ENCODE measurements at places on chromosomes 6 and 20.

DNA sequence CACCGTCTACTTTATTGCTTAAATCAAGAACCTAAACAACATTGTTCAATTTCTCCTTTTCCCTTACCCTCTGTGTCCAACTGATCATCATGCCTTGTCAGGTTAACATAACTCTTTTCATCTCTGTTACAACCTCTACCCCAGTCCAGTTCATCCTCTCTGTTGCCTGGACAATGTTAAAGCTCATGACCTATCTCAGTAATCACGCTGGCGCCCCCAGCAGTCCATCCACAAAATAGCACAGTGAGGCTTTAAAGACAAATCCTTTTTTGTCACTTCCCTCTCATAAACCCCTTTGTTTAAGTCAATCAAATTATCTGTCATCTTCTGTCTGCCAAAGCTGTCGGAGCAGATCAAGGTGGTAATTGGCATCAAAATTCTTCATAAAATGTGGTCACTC, 140.1 kb downstream of the QKI start:
- DNase-seq, result peak; percentile 37

GRCh38 chr20:37342231-37343177, 3.4 kb upstream of the SRC start:
- no peak for DNase-seq

DNA sequence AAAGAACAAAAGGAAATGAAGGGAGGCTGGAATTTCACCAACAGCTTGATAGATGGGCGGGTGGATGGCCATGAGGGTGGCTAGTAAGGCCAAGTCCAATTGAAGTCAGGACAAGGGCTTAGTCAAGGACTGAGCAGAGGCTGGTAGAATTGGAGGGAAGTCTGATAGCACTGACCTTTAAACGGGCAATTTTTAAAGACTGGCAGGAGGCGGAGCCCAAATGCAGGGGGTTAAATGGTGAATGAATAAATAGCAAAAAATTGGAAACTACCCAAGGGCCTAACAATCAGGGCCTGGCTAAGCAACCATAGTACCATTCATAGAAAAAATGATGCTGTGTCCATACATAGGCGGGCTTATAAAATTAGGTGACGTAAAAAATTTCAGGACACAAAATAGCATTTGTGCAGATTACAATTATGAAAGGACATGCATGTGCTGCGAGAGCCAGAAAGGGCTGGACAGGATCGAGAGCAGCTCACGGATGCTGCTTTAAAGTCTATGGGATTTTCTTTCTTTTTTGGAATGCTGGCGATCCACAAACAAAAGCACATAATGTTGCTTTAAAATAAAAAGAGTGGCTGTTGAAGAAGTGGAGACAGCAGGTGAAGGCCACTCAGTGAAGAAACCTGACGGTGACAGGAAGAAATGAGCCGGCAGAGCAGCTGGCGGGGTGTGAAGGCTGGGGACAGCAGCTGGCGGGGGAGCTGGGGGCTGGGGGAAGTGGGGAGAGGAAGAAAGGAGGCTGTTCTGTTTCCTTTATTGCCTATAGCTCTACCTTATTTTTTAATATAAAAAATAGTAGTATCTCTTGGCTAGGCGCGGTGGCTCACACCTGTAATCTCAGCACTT, 42.8 kb upstream of the TAF8 start:
- DNase-seq, result no peak

GRCh38 chr20:41275301-41275731, 42.2 kb downstream of the ZHX3 start:
- no peak for DNase-seq

GRCh38 chr20:46323557-46323956, 15.3 kb upstream of the CDH22 start:
- no peak for DNase-seq

- no peak for DNase-seq
Measured at GRCh38 chr20:31943052-31943471, 8.8 kb downstream of the PDRG1 start.

- DNase-seq, result no peak
Measured at GRCh38 chr6:131636880-131637792, at the start of gene ENPP3. TSS of gene ENPP3 (plus strand) at chr6:131637302. CDS start at chr6:131637385, 83 bp downstream.

GRCh38 chr6:22300273-22300998, 3.6 kb upstream of the PRL start:
- no peak for DNase-seq

- DNase-seq, result no peak
Measured at GRCh38 chr6:106440546-106440945, 80.0 kb downstream of the CRYBG1 start.

DNA sequence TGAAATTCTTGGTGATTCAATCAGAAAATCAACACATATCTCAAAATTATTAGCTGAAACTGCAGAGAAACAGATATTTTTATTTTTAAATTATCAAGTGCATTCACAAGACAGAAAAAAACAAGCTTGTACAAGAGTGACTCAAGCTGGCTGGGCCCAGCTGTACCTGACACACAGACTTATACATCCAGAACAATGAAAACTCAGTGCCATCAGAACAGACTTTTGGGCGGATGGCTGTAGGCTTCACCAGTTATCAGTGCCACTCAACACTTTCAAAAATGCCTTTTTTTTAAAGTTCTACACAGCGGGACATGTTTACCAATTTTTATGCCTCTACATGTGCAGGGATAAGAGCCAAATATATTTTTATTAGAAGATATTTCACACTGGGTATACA, 102.8 kb downstream of the MYB start:
- no peak for DNase-seq

DNA sequence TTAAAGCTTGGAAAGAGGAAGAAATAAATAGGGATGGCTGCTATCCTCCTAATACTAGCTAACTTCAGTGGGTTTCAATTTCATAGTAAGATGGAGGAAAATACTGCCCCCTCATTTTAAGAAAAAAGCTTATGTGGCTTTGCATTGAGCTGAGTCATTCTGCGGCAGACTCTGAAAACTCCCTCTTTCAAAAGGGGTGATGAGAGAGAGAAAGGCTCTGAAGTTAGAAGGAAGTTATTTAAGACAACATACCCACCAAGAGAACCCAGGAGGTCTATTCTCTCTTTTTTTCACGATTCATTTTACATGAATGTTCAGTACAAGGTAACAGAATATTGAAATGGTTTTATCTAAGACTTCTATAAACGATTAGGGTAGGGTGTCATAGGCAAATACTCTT, 4.5 kb downstream of the PRDM13 start:
- no peak for DNase-seq

DNA sequence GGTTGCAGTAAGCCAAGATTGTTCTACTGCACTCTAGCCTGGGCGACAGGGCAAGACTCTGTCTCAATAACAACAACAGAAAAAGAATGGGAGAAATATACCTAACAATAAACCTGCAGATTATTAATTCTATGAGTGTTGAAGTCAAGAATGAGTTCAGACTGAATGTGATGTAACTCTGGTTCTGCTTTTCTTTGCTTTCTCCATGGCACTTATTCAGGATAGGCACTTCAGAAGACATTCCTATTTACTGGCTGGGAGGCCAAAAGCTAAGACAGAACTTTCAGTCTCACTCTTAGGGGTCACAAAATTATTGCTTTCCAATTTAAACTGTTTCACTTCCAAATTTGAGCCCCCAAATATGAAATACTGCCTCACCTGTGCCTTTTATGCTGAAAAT, 15.7 kb upstream of the PRIM2 start:
- no peak for DNase-seq

- no peak for DNase-seq
Measured at GRCh38 chr20:13419477-13419876, 198.4 kb downstream of the ISM1 start.

DNA sequence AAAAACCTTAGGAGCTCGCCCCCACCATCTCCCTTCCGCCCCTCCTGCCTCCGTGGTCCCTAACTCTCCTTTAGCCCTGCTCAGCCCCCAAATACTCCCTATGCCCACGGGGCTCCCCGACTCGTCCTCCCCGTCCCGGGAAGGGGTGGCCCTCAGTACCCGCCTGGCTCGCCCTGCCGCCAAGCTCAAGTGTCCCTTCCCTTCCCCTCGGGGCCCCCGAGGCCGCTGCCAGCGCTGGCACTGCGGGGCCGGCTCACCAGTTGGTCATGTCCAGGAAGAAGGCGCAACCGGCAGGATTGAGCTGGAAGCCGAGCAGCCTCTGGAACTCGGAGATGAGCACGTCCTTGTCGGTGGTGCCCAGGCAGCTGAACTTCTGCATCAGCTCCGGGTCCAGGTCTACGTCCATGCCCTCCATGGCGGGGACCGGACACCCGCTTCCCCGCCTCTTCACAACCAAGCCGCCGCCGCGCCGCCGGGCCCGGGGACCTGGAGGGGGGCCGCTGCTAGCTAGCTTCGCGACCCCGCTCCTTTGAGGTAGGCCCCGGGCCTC, 303 bp downstream of the ILRUN start:
- DNase-seq, result no peak

DNA sequence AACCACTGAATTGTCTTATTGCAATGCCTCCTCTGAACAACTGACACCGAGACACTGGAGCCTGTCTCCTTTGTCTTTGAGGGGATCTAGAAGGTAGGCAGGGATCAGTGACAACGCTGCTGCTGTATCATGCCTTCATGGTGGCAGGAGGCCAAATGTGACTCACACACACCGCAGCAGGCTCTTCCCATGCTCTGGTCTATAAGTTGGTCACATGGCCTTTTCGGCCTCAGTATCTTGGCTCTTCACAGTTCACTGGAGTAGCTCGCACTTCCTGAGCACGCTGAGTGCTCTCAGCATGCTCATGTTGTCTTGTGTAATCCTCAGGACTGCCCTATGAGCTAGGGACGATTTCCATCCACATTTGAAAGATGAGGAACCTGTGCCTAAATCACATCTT, 167.4 kb upstream of the PCSK2 start:
- DNase-seq, result no peak

GRCh38 chr6:158589366-158589765, 29.5 kb downstream of the TMEM181 start:
- DNase-seq, result no peak

DNA sequence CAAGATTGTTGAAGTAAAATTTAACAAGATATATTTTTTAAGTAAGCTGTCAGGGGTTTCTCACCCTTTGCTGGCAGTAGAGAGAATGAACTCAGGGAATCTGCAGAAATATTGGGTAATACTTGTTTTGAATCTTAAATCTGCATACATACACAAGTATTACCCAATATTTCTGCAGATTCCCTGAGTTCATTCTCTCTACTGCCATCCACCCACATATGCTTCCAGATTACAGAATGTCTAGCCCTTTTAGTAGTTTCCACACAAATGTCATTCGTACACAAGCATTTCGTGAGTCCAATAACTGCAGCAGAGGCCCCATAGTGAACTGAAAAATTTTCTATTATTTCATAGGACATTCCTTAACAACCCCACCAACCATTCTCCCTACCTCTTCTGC, 69.6 kb upstream of the TNFRSF21 start:
- DNase-seq, result no peak

DNA sequence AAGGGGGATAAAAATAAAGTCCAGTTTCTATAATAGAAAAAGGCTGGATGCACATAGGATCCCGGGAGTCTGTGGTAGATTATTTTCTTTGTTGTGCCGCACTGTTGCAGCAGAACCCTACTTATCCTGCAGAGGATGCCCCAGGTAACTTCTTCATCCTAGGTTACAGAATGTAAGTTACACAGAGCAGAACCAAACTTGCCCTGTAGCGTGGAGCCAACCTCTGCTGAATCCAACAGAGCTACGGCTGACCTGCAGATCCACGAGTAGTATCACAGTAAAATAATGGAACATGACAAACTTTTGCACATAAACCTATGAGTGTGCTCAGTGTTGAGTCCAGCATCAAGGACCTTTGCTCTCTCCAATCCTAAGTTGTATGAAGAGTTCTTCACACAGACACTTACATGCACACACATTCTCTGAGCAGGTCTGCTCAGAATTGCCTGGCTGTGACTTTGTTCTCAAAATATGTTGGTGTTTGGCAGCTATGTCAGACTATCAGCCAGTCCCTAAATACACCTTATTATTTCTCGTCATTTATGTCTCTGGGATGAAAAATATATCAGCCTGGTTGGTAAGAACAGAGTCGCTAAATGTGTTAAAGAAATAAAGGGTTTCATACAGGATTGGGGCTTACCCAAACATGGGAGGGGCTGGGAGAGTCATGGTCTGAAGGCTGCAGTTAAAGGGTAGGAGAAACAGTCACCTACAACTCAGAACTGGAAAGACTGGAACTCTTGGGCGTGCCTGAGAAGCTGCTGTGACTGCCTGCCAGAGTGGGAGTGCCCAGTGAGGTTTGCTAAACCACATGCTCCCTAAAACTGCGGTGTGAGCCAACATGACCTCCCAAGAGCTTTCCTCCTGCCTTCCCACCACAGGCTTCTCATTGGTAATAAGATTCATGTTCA, 165.1 kb upstream of the SLC24A3 start:
- DNase-seq, result no peak

- no peak for DNase-seq
Measured at GRCh38 chr20:9689041-9689440, 149.8 kb downstream of the PAK5 start.

GRCh38 chr6:38155621-38156204, 336.2 kb downstream of the ZFAND3 start:
- no peak for DNase-seq

DNA sequence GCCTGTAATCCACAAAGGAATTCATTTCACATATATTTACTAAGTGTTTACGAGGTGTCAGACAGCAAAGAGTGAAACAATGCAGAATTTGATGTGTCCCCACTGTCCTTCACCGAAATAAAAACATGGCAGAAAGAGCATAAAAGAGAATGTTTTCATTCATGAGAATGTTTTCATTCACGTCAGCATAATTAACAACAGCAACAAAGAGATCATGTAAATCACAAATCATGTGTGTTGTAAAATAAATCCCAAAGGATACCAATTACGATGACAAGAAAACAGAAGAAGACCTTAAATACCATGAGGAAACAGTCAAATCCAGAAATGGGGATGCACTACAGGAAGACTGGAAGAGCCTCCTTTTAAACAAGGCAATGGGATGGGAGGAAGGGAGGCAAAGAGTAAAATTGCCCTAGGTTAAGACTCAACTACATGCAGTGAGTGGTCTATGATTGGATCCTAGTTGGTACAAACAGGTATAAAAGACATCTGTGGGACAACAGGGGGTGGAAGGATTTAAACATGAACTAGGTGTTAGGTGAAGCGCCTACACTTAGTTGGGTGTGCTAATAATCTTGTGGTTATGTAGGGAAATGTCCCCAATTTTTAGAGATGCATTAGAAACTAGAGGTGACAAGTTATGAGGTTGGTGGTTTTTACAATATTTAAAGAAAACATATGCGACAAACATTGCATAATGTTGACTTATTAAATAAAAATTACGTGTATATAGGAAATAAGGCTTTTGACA, 1.5 kb downstream of the ZSCAN31 start:
- DNase-seq, result no peak

DNA sequence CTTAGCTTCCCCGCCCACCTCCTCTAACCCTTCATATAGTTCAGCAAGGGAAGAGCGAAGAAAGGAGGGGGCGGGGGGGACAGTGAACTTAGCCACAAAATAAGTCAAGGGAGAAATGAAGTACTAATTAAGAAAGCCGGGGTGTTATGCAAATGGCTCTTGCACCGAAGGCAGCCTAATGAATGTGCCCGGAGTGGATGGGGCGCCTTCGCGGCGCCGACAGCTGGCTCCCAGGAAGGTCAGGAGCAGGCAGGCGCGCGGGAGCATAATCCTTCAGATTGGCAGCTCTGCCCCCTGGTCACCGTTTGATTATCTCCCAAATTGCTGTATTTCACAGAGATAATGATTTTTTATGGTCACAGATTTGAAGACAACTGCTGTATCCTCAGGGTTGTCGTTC, 395.1 kb downstream of the TFAP2B start:
- DNase-seq, result no peak

GRCh38 chr6:77650098-77650663, 2.7 kb upstream of the MEI4 start:
- DNase-seq, result no peak

GRCh38 chr20:52470561-52470960, 279.0 kb upstream of the ZFP64 start:
- DNase-seq, result no peak

All from stimulated activated CD4-positive, alpha-beta T cell treated with anti-CD3 and anti-CD28 coated beads, Interleukin-15, amount 100 ng/mL, for 1 hour (primary cell).